ENCODE measurements at places on chromosomes 4 and X.

GRCh38 chr4:1654216-1654955, 29.7 kb downstream of the FAM53A start:
- no peak for DNase-seq

DNA sequence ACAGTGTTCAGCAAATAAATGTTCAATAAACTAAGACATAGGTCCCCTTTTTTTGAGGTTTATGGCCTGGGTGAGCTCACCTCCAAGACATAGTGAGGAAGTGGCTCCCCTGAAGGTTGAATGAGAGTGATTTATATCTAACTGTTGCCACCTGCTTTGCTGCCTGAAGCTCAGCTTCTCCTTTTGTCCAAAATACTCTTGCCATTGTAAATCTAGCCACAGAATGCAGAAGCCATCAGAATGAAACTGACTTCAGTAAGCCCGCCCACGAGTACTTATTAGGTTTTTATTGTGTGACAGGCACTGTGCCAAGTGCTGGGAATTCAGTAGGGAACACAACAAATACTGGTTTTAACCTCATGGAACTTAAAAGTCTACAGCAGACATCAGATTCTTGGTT, 18.0 kb downstream of the SPINK2 start:
- DNase-seq: no peak

GRCh38 chrX:13081395-13082205, 37.2 kb upstream of the FAM9C start:
- no peak for DNase-seq

DNA sequence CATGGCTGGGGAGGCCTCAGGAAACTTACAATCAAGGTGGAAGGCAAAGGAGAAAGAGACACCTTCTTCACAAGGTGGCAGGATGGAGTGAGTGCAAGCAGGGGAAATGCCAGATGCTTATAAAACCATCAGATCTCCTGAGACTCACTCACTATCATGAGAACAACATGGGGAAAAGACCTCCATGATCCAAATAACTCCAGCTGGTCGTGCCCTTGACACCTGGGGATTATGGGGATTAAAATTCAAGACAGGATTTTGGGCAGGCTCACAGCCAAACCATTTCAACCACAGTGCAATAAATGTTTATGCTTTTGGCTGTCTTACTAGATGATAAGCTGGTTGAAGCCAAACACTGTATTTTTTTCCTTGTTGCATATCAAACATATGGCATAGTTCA, 1112.4 kb downstream of the STIM2 start:
- no peak for DNase-seq

- no peak for DNase-seq
Measured at GRCh38 chr4:3285558-3286334, 7.1 kb upstream of the RGS12 start.

GRCh38 chr4:159577241-159577640, 474.4 kb downstream of the RAPGEF2 start:
- DNase-seq: no peak

DNA sequence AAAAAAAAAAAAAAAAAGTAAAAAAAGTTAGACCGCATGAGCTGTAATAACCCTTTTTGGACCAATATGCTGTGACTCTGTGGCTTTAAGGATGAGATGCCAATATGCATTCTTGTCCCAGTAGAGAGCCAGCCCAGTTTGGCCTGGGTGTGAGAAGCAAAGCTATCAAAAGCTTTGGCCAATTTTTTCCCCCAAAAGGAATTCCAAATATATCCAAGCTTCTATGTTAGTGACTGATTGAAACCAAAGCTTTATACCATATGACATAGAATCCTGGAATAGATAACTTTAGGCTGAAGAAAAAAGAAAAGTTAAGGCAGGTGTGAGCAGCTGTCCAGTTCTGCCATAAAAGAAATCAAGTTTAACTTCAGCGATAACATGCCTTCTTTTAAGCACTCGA, 30.5 kb upstream of the RBPJ start:
- no peak for DNase-seq

GRCh38 chr4:13782231-13782630, 154.7 kb upstream of the BOD1L1 start:
- no peak for DNase-seq

GRCh38 chrX:136819031-136819703, 38.4 kb upstream of the ARHGEF6 start:
- no peak for DNase-seq

GRCh38 chr4:168095776-168096406, 3.6 kb downstream of the ANXA10 start:
- no peak for DNase-seq

- no peak for DNase-seq
Measured at GRCh38 chr4:25252230-25253070, 18.6 kb downstream of the PI4K2B start.

- no peak for DNase-seq
Measured at GRCh38 chr4:95517576-95518345, 31.0 kb downstream of the UNC5C start.

DNA sequence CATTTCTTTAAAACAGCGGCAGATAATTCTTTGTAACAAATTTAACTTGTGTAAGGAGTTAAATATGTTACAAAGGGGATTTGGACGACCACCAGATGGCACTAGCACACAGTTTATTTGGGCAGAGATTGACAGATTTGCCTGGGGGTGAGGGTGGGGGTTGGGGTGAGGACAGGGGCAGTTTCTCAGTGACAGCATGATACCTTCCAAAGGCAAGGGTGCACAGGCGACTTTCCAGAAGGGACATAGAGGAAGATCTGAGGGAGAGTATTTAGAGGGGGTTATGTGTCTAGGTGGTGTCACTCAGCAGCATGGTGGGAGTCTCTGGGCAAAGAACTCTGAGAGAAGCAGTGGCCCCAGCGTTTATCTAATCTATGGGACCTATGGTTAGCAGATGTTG, 9.6 kb upstream of the TMA16 start:
- DNase-seq: peak; percentile 12

DNA sequence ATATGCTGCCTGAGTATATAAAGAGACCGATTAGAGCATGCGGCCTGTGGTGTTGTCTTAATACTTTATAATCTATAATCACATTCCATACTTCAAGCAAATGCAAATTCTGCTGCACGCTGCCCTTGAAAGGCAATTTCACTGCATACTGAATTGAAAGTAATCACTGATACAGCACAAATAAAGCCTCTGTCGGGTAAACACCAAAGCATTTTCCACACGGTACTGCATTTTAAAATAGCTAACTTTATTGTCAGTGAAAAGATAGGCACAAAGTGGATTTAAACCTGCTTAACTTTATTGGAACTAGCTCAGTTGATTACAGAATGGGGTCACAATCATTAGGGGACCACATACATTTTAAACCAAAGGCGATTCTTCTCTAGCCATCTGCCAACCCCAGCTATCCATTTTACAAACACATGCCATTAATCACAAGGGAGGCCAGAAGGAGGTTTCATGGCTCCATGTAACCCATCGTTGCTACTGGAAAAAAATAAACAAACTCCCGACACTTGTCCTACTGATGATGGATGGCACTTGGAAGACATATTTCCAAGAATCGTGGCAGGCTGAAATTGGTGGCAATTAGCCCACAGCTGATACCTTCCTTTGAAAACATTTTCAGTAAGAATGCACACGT, 65.9 kb downstream of the AMOT start:
- no peak for DNase-seq

- DNase-seq: peak; percentile 18
Measured at GRCh38 chrX:43559644-43560043, 96.5 kb upstream of the MAOA start.

DNA sequence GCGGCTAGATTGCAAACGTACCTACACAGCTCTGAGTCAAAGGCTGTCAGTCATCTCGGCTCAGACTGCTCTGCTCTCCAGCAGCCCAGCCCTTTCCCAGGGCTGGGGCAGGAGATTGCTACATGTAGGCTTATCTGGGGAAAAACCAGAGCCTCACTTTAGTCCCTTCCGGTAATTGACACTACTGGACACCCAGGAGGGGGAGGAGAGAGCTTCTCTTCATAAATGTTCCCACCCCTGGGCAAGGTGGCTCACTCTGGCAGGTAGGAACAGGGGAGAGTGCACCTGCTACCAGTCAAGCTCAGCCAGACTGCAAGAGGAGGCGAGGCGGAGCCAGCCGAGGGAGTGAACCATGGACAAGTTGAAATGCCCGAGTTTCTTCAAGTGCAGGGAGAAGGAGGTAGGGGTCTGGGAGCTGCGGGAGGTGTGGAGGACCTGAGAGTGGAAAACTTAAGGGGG, at the start of gene SLC6A14:
Gene SLC6A14 (plus strand): TSS at position 249 of the 459 bp plus-strand sequence. CDS start 104 bp downstream, at position 353.
- no peak for DNase-seq

GRCh38 chrX:110341189-110342035, 17.2 kb upstream of the RTL9 start:
- no peak for DNase-seq

- DNase-seq: no peak
Measured at GRCh38 chrX:38282049-38282448, 45.3 kb downstream of the RPGR start.

GRCh38 chr4:96602661-96603060, 762.8 kb downstream of the PDHA2 start:
- no peak for DNase-seq

GRCh38 chr4:146072376-146072775, 103.1 kb upstream of the LSM6 start:
- no peak for DNase-seq

DNA sequence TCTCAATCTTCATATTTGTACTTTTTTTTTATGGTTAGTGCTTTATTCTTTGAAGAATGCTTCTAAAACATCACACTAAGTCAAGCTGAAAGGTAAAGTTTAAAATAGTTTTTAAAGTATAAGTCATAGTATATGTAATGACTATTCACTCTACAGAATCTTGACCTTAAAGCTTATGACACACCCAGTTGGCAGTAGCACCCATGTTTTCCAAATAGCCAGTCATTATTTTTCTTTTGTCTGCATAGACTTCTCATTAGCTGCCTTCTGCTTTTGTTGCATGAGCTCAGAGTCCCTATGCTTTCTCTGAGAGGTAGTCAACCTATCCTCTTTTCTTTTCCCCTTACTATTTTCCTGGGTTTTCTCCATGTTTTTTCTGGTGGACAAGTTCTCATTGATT, 231.5 kb downstream of the PCDH18 start:
- no peak for DNase-seq

All from NCI-H1092 (cell line).